ENCODE measurements at places on chromosomes 13 and 19.

DNA sequence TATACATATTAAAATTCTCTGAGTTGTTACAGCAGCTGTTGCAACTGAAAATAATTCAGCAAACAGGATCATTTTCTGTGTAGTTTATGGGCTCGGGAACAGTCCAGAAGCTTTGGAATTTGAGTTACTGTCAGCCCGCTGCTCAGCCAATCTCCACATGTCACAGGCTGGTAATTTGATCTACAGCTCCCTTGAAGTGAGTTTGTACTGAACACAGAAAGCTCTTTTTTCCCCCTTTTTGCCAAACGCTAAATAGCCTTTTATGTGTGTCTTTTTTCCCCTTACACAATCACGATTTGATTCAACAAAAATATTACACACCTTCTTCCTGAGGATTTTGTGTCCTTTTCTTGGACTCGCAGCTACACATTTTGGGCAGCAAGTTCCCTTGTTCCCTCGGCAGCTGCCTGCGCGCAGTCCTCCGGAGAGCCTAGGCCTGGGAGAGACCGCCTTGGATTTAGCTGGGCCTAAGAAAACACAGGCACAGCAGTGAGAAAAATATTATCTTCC is 371.4 kb downstream of the KCNRG start:
- DNase-seq, result no peak

DNA sequence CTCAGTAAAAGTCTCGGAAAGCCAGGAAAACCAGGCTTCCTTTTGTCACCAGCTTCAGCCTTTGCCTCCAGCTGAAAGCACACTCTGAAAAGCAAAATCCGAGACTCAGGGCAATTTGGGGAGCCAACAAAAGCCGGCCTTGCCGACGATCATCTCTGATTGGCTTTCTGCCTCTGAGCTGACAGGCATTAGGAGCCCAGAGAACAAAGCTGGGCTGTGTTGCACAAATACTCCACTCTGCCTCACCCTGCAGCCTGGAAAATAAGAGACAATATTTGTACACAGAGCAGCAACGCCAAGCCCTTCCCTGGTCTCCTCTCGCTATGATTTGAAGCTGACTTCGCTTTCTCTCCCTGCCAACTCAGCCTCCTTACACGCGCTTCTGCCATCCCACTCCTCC is 46.9 kb downstream of the CACNA1A start:
- DNase-seq, result no peak

DNA sequence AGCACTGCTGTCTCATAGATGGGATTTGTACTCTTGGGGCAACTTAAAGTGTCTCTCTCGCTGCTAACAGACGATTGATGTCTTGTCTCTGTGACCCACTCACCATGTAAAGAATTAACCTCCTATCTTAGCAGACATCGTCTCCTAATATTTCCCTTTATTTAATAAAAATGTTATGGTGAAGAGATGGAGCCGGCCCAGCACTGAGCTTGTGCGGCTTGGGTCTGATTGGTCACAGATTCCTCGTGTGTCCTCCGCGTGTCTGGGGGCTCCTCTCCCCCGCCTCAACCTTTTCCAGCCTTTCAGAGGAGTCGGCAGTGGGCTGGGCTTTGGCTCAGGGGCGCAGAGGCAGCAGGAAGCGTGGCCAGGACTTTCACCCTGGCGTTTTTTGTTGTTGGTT is 13.2 kb upstream of the CRTC1 start:
- no peak for DNase-seq

DNA sequence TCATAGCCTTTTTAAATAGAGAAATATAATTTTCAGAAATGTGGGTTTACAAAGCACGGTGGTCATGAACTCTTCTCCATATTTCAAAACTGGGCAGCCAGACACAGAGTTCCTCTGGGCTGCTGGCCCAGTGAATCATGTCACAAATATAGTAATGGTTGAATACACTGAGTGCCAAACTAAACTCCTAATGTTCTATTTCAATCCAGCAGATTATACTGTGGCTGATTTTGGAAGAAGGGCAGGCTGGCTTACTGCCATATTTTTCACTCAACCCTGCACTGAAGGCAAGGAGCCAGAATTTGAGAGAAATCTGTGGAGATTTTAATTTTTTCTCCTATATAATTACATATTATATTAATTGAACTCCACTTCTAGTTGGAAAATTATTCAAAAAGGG is 17.0 kb upstream of the PRR20A start:
- DNase-seq, result no peak

DNA sequence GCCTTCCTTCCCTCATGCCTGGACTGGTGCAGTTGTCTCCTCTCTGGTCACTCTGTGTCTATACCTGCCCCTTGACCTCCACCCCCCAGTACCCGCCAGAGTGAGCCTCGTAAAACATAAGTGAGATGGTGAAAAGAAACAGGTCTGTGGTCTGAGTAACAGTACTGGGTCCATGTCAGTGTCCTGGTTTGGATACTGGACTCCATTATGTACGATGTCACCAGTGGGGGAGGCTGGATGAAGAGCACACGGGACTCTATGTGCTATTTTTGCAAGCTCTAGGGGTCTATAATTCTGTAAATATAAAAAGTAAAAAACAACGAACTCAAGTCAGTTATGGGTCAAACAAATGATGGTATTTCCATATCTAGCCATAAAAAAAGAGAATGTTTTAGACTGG is 14.4 kb downstream of the MYBPC2 start:
- no peak for DNase-seq

DNA sequence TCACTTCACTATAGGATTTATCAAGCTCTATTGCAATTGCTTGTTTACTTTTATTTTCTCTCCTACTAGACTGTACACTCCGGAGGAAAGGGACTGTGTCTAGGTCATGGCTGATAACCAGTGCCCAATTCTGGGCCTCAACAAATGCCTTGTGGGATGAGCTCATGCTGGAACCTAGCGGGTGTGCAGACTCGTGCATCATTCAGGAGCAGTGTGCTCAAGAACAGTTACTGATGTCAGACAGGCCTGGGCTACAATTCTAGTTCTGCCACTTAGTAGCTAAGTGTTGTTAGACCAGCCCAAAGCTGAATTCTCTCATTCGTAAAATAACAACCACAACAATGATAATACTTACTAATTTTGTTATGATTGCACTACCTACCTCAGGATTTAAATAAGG is 95.4 kb downstream of the CYSLTR2 start:
- DNase-seq, result no peak

DNA sequence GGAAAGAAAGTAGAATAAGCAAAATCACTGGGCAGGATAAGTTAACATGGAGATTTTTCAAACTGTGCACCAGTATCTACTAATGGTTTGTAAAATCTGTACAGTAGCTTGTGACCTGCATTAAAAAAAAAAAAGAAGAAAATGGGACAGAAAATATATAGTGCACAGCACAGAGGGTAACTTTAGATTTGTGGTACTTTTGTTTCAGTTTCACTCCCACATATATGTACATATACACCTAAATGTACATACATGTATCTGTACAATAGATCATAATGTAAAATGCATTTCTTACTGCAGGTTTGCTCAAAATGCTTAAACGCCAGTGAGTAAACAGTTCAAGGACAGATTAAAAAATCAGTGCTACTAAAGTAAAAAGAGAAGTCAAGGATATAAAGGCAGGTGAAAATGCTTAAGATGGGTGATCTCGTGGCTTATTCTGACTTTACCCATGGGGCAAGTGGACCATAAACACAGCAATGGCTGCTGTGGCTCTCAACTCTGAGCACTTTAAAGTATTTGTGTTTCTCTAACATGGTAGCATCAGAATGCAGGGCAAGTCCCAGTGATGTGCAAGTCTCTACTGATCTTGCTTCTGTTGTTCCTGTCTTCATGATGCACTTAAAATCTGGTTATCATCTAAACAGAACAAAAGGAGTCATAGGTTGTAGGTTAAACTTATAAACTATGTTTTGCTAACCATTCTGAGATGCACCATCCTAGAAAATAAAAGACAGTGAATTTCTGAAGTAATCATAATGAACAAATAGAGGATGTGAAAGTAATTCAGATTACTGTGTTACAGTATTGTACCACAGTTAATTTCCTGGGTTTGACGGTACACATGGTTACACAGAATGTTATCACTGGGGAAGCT is 112.3 kb downstream of the MIPEP start:
- no peak for DNase-seq

DNA sequence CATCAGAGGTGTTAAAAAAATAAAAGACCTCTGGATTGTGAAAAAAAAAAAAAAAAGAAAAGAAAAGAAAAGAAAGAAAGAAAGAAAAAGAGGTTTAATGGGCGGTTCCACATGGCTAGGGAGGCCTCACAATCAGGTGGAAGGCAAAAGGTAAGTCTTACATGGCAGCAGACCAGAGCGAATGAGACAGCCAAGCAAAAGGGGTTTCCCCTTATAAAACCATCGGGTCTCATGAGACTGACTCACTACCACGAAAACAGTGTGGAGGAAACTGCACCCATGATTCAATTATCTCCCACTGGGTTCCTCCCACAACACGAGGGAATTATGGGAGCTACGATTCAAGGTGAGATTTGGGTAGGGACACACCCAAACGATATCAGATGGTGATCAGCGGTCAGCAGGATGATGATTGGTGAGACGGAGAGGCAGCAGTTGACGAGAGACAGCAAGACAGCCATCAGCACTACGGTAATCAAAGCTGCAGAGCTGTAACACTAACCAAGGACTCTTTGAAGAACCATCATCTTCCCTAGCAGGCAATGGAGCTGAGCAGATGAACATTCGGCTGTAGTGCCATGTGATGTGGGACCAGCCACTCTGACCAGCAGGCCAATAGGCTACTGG is 3.9 kb upstream of the CD209 start:
- DNase-seq, result no peak

- no peak for DNase-seq
Measured at GRCh38 chr13:43611281-43612273, 175.2 kb downstream of the ENOX1 start.

GRCh38 chr19:21569494-21569865 is 64.1 kb downstream of the ZNF429 start:
- DNase-seq, result no peak

GRCh38 chr19:5133986-5134595 is 165.2 kb downstream of the KDM4B start:
- DNase-seq, result no peak

GRCh38 chr19:12567951-12568350 is 16.7 kb upstream of the ZNF564 start:
- DNase-seq, result no peak

DNA sequence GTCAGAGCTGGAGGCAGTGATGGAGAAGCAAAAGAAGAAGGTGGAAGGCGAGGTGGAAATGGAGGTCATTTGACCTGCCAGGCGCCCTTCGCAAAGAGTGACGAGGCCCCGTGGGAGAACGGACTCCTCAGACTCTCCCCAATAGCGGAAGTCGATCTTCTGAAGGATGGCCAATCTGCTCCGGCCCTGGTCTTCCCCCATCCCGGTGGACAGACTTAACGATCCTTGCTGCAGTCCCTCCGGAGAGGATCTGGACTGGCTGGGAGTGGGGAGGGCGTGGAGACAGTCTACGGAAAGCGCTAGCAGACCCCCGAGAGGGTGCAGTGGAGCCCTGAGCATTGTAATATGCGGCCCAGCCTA is 11.9 kb downstream of the EPS8L1 start:
- DNase-seq, result no peak

GRCh38 chr13:36072152-36072935 is 58.8 kb downstream of the DCLK1 start:
- DNase-seq, result no peak

- no peak for DNase-seq
Measured at GRCh38 chr19:49011194-49011593, 5.7 kb downstream of the LHB start.

GRCh38 chr13:89943139-89943538 is 1404.3 kb upstream of the MIR17HG start:
- DNase-seq, result no peak

GRCh38 chr13:57631596-57632275 is at the start of gene PCDH17:
TSS of gene PCDH17 (plus strand) at chr13:57631744. CDS start at chr13:57632547, 803 bp downstream.
- no peak for DNase-seq

GRCh38 chr19:40616178-40616577 is 15.0 kb downstream of the LTBP4 start:
- DNase-seq, result no peak

GRCh38 chr13:33251131-33251661 is 34.4 kb downstream of the STARD13 start:
- DNase-seq, result no peak

GRCh38 chr19:19581391-19581790 is 37.1 kb downstream of the PBX4 start:
- DNase-seq, result no peak

DNA sequence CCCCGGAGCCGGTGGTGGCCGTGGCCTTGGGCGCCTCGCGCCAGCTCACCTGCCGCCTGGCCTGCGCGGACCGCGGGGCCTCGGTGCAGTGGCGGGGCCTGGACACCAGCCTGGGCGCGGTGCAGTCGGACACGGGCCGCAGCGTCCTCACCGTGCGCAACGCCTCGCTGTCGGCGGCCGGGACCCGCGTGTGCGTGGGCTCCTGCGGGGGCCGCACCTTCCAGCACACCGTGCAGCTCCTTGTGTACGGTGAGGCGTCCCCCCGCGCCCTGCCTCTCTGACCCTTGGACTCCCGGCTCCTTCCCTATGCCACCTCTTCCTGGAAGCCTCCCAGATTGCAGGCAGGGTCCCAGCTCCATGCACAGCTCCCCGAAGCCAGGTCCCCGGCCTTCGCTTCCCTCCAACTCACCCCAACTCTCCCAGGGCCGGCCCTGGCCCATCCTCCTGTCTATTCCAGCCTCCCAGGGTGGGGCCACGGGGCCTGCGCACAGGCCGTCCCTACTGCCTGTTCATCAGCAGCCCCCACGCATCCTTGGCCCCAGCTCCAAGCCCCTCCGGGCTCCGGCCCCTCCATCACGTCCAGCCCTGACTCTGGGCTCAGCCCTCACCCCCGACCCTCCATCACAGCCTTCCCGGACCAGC is 1.7 kb downstream of the MADCAM1 start:
- DNase-seq, result no peak

- no peak for DNase-seq
Measured at GRCh38 chr19:29533578-29534544, 8.1 kb downstream of the VSTM2B start.

GRCh38 chr19:35509861-35510625 is 3.4 kb downstream of the DMKN start:
- peak; percentile 69 for DNase-seq

DNA sequence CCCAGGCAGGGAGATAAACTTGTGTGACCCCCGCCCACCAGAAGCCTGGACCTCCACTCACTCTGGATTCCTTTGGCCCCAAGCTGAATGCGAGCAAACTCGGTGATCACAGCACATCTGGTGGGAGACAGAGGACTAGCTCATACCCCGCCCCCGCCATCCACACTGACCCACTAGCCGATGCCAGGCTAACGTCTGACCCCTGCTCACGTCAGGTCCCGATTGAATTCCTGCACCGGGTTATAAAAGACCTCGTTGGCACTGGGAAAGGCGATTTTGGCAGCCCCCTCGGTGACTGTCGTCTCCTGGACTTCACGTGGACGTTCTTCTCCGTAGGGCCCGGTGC is 631 bp downstream of the TRMT1 start:
- DNase-seq, result no peak

- DNase-seq, result no peak
Measured at GRCh38 chr13:76632401-76633044, 253.7 kb downstream of the KCTD12 start.

DNA sequence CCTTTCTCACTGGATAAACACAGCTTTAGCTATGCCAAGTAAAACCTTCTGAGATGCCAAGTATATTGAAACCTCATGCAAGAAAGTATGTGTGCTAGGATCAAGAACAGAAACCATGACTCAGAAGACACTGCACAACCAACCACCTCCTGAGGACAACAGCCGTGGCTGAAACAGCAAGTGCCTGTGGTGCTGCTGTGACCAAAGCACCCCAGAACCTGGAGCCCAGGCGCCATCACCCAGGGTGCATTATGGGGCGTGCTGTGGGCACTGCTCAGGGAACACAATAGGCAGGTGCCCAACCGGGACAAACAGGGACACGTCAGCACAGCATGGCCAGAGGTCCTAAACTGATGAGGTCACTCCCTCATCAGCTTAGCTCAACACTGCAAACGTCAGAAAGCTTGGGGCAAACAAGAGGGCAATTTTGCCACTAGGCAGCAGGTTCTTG is 101.3 kb upstream of the SLC15A1 start:
- DNase-seq, result peak; percentile 48
